ENCODE measurements at places on chromosomes 6 and 20.

GRCh38 chr6:116411284-116411623 lies 40.5 kb downstream of the DSE start:
- no peak for DNase-seq

DNA sequence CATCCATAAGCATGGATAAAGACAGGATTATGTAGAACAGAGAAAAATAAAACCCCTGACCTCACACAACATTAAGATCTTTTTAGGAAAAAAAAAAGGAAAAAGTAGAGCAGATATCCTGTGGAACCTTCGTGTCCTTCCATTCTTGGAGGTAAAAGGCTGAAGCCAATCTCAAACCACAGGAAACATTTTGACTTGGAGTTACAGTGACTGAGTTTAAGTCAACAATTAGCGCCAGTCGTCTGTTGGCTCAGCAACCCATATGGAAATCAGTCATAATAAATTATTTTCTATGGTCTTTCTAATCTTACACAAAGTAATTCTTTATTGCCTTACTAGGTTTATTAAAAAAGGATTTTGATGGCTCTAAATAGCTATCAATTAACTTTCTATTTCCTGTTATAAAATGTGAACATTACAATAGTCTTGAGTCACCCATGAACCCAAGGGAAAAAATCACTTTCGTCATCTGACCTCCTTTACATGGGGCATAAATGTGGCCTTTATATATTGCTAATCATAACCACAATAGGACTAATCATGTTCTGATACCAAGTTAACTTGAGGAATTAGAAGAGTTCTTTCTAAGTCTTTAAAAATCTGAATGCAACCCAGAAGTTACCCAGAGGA lies 592.9 kb downstream of the TFAP2B start:
- DNase-seq, result no peak

GRCh38 chr6:107545763-107546162 lies 55.8 kb downstream of the SOBP start:
- DNase-seq, result no peak

DNA sequence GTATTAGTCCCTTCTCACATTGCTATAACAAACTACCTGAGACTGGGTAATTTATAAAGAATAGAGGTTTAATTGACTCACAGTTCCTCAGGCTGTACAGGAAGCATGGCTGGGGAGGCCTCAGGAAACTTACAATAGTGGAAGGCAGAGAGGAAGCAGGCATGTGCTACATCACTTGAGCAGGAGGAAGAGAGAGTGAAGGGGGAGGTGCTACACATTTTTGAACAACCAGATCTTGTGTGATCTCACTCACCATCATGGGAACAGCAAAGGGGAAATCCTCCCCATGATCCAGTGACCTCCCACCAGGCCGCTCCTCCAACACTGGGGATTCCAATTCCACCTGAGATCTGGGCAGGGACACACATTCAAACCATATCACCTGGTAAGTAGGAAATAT lies 630.6 kb downstream of the QKI start:
- no peak for DNase-seq

DNA sequence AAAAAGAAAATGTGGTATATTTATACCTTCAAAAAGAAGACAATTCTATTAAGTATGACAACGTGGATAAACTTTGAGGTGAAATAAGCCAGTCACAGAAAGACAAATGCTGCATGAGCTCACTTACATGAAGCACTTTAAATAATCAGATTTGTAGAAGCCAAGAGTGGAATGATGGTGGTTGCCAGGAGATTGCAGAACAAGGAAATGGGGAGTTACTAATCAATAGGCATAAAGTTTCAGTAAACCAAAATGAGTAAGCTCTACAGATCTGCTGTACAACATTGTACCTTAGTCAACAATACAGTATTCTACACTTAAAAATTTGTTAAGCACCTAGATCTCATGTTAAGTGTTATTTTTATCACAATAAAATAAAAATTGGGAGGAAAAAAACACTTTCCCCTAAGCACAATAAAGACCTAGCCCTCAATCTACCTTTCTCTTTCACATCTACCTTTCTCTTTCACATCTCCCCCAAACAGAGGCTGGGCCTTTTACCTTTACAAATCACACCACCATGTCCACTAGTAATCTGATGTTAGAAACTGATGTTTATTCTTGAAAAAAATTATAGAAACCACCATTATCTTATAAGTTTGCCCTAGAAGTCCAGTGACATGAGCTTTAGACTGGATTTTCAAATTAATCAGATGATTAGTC lies 73.9 kb downstream of the PKIB start:
- no peak for DNase-seq

- no peak for DNase-seq
Measured at GRCh38 chr20:47127999-47128398, 228.5 kb downstream of the ZMYND8 start.

GRCh38 chr20:63540417-63541186 lies 3.4 kb upstream of the PTK6 start:
- no peak for DNase-seq

- no peak for DNase-seq
Measured at GRCh38 chr6:51725155-51725554, 362.3 kb downstream of the PKHD1 start.

- DNase-seq, result no peak
Measured at GRCh38 chr20:3733119-3733995, 872 bp downstream of the HSPA12B start.

- no peak for DNase-seq
Measured at GRCh38 chr6:153301602-153302001, 170.5 kb upstream of the RGS17 start.

DNA sequence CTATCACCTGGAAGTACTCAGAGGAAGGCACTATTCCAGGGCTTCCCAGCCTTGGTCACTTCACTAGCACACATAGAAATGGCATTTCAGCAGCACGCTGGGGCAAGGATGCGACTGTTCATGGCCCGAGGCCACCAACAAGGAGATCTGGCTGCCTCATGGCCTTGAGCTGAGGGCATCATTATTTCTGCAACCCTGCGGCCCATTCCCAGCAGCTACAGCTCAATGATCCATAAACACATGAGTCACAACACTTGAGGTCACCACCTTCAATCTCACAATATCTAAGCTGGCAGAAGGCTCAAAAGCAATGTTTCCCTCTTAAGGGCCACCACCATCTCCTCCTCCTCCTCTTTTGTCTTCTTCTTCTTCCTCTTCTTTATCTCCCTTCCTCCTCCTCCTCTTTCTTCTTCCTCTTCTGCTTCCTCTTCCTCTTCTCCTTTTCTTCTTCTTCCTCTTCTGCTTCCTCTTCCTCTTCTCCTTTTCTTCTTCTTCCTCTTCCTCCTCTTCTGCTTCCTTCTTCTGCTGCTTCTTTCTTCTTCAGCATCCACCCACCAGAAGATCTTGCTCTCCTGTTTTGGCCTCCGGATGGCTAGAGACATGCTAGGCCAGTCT lies 382.9 kb upstream of the CNR1 start:
- no peak for DNase-seq

- DNase-seq, result no peak
Measured at GRCh38 chr6:53629862-53630532, 35.6 kb downstream of the KLHL31 start.

DNA sequence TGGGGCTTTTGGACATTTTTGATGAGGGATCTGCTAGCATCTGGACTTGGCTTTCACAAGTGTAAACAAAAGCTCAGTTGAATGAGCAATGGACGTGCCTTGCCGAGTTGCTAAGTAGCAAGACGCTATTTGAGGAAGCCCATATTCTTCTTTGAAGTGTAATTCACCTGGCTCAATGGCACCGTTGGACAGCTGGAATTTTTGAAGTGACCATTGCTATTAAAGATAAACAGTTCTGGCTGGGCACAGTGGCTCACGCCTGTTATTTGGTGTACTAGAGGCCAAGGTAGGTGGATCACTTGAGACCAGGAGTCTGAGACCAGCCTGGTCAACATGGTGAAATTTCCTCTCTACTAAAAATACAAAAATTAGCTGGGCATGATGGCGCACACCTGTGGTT lies 88.8 kb upstream of the SOX4 start:
- no peak for DNase-seq

DNA sequence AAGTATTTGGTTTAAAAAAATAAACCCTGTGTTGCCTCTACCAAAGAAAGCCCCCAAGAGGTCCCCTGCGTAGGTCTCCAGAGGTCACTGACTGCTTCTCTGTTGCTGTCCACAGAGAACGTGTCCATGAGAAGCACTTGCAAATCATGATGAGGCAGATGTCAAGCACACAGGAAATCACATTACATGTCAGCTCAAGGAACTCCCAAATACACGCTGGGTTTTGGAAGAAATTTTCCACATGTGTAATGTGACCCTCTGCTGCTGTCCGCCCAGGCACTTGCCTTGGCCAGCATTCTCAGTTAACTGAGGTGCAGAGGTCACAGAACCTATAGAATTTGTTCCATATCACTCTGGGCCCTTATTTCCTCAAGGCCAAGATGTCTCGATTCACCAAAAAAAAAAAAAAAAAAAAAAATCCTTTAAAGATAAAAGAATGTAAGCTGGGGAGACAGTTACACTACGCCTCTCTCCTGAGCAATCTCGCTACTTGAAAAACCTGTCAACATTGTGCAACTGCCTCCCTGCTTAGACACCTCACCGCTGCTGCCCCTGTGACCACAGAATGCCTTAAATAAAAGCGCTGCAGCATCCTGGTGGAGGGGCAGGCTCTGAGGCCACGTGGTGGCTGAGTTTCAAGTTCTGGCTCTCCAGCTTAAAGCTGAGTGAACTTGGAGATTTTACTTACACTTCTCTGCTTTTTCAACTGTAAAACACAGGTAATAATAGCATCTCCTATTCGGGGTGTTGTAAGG lies 42.3 kb downstream of the SLC22A23 start:
- DNase-seq, result no peak

DNA sequence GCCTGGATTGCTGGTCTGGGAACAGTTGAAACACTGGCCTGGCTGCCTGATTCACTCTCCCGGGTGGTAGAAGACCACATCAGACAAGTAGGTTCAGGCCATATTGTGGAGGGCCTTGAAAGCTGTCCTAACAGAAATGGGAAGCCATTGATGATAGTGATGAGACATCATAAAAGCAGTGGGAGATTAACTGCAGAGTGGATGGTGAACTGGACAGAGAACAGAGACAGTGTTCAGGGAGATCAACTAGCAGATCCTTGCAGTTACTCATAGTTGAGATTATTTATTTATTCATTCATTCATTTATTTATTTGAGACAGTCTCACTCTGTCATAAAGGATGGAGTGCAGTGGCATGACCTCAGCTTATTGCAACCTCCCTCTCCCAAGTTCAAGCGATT lies 30.2 kb upstream of the MCM3 start:
- DNase-seq, result no peak

DNA sequence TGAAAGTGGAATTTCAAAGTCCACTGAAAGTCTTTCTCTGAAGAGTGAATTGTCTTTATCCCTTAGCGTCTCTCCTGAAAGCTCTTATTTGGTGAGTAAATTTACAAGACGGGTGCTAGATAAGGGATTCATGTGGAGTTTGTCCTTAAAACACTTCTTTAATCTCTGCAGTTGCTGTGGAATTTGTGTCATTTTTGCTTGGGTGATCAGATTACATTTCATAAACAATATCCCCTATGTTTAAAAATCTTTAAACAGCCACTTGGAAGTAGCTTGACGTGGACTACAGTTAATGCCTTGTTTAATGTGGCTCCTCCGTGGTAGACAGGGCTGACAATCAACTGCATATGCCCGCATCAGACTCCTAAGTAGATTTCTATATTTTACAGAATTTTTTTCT lies 175.4 kb upstream of the ZNF217 start:
- no peak for DNase-seq

DNA sequence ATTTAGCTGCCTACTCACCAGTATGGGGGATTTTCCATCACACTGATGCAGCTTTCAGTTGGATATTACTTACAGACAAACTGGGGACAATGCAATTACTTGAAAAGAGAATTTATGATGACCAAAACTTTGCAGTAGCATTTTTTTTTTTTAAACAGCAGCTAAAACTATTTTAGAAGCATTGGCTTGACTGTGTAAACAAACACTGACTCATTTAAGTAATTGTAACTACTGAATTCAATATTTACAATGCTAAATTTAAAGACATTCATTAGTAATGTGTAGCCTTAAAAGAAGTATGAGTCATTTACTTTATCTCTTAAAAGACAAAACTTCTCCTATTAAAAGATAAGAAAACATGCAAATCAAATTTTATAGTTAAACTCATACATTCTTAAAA lies 295.9 kb upstream of the FERMT1 start:
- DNase-seq, result no peak

- DNase-seq, result no peak
Measured at GRCh38 chr6:167779993-167780655, 46.6 kb upstream of the AFDN start.

- DNase-seq, result no peak
Measured at GRCh38 chr6:165178056-165178455, 131.3 kb downstream of the C6orf118 start.

DNA sequence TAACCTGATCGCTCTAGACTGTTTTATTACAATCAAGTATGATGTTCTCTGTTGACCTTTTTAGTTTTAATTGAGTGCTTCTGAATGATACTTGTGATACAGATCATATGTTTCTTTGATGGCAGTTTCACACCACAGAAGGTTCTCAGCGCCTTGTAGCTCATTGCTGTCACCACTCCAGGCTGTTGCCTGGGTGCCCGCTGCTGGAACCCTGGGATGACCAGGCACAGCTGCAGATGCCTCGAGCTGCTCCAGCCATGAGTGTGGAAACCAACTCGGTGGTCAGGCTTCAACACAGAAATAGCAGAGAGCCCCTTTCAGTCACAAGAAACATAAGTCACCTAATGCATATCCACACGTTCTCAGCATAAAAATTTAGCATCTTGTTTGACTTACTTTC lies 112.7 kb downstream of the RPP40 start:
- no peak for DNase-seq

DNA sequence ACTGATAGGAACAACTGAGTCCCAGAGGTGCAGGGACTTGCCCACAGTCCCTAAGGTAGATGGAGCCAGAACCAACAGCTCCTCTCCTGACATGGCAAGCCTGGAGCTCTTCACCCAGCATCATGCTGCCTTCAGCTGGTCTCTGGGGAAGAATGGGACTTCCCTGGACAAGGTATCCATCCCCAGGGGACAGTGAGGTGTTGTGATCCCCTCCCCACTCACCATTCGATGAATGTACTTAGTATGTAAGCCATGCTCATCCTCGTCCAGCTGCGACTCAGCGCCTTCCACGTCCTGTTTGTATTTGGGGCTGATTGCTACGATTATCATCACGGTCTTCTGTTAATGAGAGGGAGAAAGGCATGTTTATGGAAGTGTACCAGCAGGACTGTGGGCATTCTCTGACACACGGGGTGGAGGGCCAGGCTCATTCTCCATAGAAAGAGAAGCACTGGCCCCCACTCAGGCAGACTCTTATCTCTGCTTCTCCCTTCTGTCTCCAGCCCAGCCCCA lies 39.4 kb downstream of the TRAF3IP2 start:
- no peak for DNase-seq

DNA sequence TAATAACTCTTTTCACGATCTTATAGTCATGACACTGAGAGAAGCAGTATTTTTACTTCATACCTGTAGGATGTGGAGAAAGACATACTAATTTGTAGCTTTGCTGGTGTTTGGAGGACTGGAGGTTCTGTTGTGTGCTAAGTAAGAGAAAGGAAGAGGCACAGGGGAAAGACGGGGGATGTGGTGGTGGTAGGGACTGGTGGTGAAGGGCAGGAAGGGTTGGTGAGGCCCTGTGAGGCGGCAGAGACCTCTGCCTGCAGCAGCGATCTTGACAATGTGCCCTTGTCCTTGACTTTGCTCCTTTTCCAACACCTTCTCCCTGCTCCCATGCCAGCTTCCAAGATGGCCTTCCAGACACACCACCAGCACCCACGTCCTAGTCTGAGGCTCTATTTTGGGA lies 32.6 kb upstream of the MPC1 start:
- no peak for DNase-seq

- DNase-seq, result no peak
Measured at GRCh38 chr20:19108155-19108554, 104.3 kb upstream of the SLC24A3 start.
